Muscle of leg (tissue), 16 donors: ENCODE measurements at places on chromosomes 7 and 10. TPM values are rescaled to one million over a fixed set of nuclear protein-coding genes. Genes with fewer than 3 reads are reported as not detected.

Gene PDE6C
- total RNA-seq = not detected

Gene ADIRF
- 9.7 TPM for total RNA-seq

Gene FAM241B
- total RNA-seq = 0.18 TPM

Gene HIBADH
- 24.9 TPM for total RNA-seq

Gene LIPM
- total RNA-seq = not detected

Gene FAM149B1
- 26.7 TPM for total RNA-seq

GRCh38 chr10:49231086-49231820, 43.1 kb upstream of the TMEM273 start:
- DNase-seq = no peak

DNA sequence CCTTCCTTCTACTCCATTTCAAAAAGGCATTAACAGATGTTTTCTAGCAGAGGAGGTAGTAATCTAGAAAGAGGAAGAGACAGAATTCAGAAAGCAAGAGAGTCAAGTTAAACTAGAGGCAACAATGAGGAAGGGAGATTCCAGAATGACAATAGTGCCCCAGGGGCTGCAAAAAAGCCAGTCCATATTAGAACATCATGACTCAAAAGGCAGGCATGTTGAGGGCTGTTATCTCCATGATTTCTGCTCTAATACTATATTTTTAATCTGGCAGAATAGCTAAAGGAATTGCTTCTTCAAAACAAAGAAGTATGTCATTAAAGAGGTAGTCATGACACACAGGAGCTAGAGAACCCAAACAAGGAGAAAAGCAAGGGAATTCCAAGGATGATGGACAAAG, 599.6 kb downstream of the INHBA start:
- DNase-seq = peak; percentile 7

DNA sequence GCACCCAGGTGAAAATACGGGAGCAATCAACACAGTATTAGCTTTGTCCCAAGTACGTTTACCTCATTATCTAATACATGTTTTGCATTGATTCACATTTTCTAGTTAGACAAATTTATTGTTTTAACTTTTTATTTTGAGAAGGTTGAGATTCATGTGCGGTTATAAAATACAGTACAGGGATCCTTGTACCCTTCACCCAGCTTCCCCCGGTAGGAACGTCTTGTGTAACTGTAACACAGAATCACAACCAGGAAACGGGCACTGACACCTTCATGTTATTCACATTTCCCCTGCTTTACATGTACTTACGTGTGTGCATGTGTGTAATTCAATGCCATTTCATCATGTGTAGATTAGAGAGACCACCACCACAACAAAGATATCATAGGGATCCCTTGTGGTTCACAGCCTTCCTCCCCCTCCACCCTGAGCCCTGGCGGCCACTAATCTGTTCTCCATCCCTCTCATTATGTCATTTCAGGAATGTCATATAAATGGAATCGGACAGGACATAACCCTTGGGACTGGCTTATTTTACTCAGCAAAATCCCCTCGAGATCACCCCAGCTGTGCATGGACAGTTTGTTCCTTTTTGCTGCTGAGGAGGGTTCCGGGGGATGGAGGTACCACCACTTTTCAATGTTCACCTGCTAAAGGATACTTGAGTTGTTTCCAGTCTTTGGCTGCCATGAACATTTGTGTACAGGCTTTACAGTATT, 46.5 kb upstream of the C10orf71 start:
- DNase-seq = no peak

- no peak for DNase-seq
These were observed 6.8 kb downstream of the MINPP1 start for GRCh38 chr10:87511526-87511925.

GRCh38 chr10:43691485-43691884, 42.8 kb upstream of the ZNF32 start:
- no peak for DNase-seq

DNA sequence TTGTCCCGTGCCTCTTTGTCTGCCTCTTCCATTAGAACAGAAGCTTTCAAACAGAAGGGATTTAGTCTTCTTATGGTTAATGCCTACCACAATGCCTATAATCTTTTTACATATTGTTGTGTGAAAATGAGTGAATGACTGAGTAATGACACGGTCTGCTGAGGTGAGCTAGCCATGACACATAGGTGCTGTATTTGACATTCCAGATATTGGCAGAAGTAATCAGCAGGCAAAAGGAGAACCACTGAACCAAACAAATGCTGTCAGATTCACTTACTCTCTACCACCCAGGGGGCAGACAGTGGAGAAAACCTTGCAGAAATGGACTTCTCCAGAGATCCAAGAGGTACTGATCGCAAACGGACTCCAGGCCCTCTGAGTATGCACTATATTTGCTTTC, 377.2 kb upstream of the VWC2 start:
- DNase-seq = no peak

DNA sequence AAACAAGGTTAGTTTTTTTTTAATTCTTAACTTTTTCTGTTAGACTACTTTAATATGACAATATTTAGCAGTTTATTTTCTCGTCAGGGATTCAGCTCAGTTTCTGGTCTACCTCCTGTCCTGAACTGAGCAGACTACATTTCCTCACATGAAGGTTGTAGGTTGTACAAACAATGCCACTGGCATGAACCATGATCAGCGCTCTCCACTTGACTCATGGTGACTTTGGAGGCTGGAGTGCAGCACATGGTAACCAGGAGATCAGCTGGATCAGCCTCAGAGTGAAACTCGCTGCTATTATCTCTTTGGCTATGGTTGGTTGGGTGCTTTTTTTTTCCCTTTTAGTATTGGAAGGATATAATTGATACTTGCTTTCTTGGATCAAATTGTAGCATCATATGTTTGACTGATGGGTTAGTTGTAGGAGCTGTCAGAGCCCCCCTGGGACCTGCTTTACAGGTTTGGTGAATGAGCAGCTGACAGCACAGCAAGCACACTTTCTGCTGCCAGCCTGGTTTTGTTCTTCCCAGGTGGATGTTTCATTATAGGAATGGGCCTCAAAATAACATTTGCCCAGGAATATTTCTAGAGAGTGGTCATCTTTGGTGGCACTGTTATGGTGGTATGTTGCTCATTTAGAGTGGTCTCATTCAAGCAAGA, 556.4 kb downstream of the AUTS2 start:
- no peak for DNase-seq

DNA sequence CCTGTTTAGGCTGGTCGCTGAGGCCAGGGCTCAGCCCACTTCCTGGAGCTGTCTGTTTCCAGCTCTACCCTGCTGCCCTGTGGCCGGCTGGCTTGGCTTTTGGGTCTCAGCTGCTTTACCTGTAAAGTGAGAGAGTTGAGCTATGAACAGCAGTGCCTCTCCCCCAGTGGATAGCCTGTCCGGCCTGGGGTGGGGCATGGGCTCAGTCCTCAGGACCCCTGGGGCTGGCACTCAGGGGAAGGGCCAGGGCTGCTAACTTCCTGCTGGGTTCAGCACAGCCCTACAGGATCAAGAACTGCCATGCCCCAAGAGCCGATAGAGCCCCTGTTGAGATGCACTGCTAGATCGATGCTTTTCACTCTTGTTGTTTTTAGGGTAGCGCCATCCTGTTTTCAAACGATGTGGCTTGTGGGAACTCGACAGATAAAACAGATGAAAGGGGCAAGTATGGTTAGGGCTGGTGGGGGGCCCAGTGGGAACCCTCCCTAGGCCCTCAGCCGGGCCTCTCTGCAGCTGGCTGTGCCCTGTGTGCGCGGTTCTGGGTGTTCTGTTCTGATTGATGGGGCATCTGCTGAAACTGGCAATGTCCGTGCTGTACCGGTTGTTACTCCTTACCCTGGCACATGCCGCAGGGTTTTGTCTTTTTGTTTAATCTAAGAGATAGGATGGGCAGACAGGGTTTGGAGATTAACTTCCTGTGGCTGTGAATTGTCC, 10.0 kb upstream of the SFRP5 start:
- DNase-seq = no peak

DNA sequence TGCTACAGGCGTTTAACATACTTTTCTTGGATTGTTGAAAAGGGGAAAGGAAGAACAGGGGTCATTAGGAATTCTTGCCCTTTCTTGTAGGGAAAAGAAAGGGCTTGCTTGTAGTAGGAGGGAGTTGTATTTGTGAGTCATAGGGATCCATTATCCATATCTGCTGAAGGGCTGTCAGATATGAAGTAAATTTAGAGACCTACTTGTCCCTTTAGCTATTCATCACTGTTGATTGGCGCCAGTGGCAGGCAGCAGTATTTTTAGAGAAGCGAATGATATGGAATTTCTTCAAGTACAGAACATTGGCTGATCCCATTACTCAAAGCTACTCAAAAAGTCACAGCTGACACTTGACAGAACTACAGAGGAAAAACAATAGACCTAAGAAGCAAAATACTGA, 97.7 kb downstream of the CELF2 start:
- no peak for DNase-seq

DNA sequence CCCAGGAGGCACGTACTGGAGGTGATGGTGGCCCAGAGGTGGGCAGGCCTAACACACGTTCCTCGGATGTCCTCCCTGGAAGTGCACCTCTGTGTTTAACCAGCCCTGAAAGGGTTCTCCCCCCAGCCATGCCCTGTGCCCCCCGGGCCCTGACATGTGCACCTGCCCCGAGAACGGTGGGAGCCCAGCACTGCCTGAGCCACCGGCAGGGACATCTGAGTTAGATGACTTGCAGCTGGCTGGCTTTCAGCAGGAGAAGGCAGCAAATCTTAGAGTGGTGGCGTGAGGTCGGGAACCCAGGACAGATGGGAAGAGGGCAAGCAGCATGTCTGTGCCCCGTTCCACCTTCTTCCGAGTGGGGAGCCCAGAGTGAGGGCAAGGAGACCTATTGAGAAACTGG, 291.8 kb downstream of the TCERG1L start:
- no peak for DNase-seq

- DNase-seq = no peak
These were observed 113.5 kb upstream of the C10orf90 start for GRCh38 chr10:126783806-126784557.

DNA sequence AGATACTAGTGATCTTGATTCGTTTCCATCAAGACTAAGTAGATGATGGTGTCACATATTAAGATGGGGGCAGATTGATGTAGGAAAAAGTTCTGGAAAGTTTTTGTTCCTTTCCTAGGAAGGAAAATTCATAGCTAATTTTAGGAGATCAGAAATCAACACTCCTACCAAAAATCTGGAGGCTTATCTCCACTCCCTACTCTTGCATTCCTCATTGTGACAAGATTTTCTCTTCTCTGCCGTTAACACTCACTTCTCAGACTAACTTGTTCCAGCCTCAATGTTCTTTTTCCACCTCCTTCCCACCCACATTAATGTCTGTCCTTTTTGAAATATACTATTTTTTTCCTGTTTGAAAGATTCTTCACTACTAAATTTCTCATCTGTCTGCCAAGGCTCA, 851.9 kb upstream of the GHITM start:
- DNase-seq = no peak

DNA sequence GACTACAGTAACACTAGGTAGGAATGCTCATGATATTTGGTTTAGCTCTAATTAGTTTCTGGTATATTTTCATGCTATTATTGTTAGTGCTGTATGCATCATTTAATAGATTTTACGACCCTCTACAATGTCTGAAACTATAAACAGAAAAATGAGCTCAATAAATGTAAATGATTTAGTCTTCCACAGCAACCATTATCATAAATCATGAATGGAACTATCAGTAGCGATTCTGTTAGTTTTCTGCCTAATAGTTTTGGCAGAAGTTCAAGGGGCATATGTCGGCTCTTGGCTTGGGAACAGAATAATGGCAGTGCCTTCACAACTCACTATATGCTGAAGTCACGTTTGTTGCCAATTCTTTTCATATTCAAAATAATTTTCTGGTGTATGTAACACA, 494.8 kb downstream of the PARD3 start:
- no peak for DNase-seq

- no peak for DNase-seq
These were observed 77.2 kb upstream of the NPTX2 start for GRCh38 chr7:98539865-98540264.
